Substantia nigra (tissue), 51 donors: ENCODE measurements at places on chromosomes 12 and 14.

DNA sequence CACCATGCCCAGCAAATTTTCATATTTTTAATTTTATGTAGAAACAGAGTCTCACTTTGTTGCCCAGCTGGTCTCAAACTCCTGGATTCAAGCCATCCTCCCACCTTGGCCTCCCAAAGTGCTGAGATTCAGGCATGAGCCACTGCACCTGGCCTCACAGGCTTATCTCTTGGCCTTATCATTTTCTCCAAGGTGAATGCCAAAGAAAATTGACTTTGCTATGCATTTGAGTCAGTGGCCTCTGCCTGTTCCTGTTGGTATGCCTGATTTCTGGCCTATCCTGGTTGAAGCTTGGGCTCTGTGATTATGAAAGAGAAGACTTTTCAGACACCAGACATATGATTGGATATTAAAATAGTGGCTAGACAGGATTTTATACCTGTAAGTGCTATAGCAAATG is 34.2 kb downstream of the MANSC1 start:
- DNase-seq: no peak

DNA sequence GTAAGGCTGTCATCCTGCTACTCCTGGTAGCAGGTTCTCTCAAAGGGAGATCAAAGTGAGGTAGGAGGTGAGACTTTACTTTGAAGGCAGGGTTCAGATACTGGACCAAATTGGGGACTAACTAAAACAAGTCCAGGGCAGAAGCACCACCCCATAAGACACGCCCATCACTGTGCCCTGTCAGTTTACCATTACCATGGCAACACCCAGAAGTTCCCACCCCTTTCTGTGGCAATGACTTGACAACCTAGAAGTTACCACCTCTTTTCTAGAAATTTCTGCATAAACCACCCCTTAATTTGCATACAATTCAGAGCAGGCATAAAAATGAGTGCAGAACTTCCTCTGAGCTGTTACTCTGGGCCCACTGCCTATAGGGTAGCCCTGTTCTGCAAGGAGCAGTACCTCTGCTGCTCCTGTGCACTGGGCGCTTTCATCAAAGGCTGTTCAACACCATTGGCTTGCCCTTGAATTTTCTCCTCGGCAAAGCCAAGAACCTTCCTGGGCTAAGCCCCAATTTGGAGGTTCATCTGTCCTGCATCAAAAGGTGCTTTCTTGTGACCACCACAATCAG is 64.8 kb upstream of the MAX start:
- no peak for DNase-seq

DNA sequence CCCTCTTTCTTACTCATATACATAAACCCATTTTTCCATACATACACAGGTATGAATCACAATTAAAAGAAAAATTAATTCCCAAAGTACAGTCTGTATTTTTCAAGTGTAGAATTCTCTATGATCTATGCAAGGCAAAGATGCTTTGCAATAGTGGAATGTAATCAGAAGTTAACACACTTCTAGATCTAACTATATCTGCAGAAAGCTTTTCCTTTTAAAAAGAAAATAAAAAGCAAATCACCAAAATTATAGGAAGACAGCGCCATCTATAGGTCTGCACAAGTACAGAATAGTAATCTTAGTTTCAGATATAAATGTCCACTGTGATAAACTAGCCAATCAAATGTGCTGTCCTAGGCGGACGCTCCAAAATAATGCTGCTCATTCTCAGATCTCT is 22.0 kb downstream of the SLC25A21 start:
- DNase-seq: no peak

DNA sequence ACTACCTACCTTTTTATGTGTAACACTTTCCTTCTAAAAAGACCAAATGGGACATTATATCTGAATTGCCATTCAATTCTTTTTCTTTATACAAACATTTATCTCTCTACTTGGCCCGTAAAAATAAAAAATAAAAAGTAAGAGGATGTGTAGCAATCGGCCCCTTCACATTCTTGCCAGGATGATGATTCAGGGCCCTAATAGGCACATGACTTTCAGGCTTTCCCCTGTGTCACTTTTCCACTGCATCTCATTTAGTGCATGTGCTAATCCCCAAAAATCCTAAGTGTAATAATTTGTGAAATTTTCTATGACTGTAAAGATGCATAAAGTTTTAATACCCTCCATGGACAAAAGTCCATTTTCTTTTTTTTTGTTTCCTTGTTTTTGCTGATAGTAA is 23.0 kb upstream of the ATP2B1 start:
- no peak for DNase-seq

GRCh38 chr12:28578361-28578760 is 388.1 kb downstream of the CCDC91 start:
- no peak for DNase-seq

DNA sequence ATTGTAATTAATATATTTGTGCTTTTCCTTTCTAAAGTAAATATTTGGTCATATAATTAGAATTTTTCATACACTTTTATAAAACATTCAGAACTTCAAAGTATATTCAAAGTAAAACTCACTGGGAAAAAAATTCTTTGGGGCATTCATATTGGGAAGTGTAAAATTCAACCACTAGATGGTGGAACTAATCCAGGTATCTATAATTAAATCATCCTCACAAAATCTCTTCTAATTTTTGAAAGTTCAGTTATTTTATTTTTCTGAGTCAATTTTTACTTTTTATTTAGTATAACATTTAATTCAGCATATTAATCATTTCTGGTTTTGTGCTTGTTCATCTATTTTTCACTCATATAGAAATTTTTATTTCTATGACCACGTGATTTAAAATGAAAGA is 81.0 kb downstream of the NTS start:
- no peak for DNase-seq

DNA sequence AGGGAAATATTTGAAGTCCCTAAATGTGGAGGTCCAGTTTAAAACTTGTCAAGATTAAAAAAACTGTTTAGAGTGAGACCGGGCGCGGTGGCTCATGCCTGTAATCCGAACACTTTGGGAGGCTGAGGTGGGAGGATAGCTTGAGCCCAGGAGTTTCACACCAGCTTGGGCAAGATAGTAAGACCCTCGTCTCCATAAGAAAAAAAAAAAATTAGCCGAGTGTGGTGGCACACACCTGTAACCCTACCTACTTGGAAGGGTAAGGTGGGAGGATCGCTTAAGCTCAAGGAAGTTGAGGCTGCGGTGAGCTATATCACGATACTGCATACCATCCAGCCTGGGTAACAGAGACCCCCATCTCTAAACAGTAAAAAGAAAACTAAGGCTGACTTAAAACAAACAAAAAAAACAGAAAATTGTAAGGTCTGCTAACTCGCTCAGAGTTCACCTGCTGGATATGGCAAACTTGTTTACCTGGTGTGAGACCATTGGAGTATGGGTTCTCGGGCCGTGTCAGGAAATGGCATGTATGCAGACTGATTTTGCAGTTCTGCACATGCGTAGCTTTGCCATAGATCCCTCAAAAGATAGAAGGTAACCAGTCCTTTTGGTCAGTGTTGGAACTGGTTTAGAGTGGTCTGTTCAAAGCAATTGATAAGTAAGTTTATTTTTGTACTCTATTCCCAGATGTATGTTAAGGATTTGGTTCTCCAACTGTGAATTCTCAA is 2.1 kb downstream of the RNF10 start:
- DNase-seq: no peak

GRCh38 chr14:24839617-24840203 is 205.7 kb upstream of the GZMB start:
- no peak for DNase-seq
